Hematopoietic multipotent progenitor cell treated with erythropoietin and hydrocortisone succinate and interleukin-3 and kit ligand, for 15 days (in vitro differentiated cells): ENCODE measurements at places on chromosomes 1 and 21.

DNA sequence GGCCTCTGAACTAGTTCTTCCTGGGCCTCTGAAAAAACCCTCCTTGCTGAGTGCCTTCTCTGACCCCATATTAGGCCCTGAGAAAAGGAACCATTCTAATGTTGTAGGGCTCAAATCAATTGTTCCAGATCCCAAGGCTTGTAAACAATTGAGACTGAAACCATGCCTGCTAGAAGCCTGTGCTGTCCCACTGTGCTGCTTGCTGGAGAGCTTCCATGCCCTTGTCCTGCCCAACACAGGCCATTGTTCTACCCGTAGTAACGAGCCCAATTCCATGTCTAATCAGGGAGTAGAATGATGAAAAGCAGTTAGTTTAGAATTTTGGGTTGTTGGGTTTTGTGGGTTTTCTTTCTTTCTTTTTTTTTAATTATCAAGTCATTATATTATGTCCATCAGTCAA is 47.4 kb downstream of the ZNF281 start:
- DNase-seq = no peak

DNA sequence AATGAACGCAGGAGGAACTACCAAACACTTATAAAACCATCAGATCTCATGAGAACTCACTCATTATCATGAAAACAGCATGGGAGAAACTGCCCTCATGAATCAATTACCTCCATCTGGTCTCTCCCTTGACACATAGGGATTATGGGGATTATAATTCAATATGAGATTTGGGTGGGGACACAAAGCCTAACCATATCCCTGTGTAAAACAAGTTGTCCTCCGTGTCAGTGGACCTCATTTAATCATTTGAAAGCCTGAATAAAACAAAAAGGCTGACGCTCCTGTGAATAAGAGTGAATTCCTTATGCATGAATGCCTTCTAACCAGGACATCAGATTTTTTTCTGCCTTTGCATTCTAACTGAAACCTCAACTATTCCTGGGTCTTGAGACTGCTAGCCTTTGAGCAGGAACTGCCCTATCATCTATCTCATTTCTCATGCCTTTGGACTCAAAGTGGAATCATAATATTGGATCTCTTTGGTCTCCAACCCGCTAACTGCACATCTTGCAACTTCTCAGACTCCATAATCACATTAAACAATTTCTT is 648.8 kb downstream of the ADGRL2 start:
- DNase-seq = no peak

DNA sequence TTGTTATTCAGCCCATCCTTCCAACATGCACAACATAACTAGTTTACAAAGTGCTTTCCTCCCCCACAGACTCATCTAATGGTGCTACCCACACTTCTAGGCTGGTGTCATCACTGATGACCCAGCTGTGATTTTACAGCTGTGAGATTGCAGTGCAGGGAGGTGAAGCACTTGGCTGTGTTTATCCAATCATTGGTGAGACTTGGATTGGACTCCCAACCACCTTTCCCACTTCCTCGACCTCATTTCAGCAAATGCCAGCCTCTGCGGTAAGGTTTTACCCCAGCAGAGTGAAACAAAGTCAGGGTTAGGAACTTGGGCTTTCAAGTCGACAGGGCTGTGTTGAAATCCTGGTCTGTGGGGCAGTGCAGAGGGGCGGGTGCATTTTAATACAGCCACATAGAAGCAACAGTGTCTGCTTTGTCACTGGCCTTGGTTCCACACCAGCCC is 22.1 kb downstream of the ECHDC2 start:
- no peak for DNase-seq

GRCh38 chr1:33393991-33394390 is 36.9 kb downstream of the PHC2 start:
- DNase-seq = no peak

DNA sequence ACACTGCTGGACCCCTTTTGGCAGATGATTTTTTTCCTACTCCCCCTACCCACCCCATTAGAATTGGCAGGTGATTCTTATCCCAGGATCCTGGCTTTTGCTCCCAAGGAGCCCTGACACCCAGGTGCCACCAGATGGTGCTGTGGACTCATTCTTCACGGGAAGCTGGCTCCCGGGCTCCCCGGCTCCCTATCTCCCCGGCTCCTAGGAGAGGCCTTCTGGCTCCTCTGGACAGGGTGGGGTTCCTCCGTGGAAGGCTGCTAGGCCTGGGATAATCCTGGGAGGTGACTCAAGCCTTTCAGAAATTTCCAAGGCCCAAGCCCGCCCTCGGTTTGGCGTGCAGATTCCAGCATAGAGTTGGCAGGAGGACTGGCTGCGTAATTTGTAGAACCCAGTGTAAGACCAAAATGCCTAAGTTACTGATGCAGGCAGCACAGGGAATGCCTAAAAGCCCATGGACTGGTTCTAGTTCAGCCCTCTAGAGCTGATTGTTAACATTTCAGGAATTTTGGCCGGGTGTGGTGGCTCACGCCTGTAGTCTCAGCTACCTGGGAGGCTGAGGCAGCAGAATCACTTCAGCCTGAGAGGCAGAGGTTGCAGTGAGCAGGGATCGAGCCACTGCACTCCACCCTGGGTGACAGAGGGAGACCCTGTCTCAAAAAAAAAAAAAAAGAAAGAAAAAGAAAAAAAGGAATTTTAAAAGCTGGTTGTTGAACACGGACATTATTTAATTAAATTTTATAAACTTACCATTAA is 6.8 kb upstream of the BSDC1 start:
- DNase-seq = peak; percentile 78

- no peak for DNase-seq
Observed at GRCh38 chr1:24541711-24542346, 14.1 kb upstream of the NCMAP start.
